ENCODE measurements at places on chromosomes 6 and 20.

DNA sequence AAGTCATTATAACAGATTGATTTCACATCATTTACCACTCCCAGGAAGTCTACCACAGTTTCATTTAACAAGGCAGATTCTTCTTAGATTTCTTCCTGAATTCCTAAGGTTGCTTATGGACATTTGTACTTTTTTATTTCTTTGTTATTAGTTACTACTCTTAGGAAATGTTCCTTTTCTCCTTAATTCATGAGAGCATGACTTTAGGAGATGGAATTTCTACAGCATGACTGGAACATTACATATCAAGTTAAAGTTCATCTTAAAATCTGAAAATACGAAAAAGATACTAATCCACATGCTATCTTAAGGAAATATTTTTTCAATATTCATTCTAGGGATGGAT is 22.3 kb downstream of the CNKSR3 start:
- DNase-seq: no peak

- no peak for DNase-seq
Observed at GRCh38 chr6:152969688-152970418, 13.0 kb downstream of the FBXO5 start.

GRCh38 chr6:101386982-101387381 is 6.5 kb upstream of the GRIK2 start:
- DNase-seq: no peak

DNA sequence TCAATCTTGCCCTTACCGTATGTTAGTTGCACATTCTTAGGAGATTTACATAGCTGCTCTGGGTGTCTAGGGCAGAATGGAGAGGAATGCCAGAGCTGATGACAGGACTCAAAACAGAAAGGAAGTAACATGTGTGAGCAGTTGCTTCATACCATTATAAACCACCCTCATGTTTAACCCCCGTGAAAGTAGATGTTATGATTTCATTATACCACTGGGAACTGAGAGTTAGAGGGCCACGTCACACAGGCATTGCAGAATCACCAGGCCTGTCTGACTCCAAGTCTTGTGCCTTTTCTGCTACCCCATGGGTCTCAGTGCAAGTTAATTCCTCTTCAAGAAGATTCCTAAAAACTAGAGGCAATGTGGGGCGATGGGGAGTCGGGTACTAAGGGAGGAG is 23.5 kb upstream of the SIM1 start:
- DNase-seq: no peak

DNA sequence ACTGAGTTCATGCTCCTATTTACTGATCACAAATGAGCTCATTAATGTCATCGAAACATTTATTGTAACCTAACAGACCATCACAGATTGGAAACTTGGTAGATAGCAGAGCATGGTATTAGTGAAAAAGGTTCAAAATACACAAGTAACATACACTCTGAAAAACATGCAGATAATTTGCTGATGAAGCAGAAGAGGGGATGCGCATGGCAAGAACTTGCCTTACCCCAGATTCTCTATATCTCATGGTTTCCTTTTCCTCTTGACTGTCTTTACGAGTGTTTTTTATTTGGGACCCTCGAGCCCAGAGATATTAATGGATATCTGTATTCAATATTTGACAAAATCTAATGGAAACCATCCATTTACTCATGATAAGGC is 37.6 kb downstream of the QRSL1 start:
- DNase-seq: no peak

DNA sequence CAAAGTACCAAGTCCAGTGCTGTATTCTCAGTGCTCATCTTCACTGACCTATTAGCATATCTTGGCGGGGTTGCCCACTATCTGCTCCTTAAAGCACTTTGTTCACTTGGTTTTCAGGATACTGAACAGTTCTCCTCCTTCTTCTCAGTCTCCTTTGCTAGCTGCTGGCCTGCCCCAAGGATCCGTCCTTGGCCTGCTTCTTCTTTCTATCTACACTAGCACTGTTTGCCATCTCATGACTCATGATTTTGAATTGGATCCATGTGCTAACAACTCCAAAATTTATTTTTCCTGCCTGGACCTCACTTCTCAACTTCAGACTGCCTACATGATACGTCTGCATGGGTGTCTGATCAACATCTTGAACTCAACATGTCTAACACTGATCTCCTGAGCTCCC is 15.5 kb downstream of the TPD52L1 start:
- no peak for DNase-seq

DNA sequence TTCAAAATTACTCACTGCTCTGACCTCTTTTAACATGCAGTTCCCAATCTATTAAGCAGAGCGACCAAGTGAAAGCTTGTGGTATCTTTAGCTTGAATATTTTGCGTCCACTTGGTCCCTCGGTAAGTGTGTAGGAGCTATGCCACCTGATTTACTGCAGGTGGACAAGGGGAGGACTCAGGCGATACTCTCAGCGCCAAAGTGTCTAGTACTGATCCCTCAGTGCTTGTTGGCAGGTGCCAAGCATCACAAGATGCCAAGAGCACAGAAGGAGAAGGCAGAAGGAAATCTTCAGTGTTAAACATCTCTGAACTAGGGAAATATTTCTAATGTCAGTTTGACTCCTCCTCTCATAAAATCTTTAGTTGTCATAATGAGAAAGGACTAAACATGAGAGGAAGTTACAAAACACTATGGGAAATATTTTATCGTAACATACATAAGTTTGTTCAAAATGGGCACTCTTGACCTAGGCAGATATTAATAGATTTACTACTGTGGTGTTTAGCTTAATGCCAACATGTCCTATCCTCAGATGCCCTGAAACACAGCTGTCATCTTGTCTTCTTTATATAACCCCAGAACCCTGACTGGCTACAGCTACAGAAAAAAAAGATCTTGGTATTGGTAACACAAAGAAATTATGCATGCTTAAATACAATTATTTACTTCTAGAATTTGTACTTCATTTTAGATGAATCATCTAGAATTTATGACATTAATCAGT is 19.5 kb downstream of the NHLRC1 start:
- DNase-seq: no peak

DNA sequence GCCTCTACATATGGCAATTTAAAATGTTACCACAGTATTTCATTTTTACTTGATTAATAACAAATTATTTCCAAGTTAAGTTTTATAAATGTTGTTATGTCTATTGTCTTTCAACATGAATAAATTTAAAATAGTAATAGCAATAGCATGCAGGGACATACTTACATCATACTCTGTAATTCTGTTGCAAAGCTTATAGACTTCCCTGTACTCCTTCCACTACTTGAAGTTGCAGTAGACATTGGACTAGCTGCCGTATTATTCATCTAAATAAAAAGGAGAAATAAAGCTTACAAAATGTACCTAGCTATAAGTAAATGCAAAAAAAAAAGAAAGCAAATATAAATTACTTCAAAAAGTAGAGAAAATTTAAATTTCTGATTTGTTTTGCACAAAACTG is 12.7 kb downstream of the SUPT3H start:
- no peak for DNase-seq

DNA sequence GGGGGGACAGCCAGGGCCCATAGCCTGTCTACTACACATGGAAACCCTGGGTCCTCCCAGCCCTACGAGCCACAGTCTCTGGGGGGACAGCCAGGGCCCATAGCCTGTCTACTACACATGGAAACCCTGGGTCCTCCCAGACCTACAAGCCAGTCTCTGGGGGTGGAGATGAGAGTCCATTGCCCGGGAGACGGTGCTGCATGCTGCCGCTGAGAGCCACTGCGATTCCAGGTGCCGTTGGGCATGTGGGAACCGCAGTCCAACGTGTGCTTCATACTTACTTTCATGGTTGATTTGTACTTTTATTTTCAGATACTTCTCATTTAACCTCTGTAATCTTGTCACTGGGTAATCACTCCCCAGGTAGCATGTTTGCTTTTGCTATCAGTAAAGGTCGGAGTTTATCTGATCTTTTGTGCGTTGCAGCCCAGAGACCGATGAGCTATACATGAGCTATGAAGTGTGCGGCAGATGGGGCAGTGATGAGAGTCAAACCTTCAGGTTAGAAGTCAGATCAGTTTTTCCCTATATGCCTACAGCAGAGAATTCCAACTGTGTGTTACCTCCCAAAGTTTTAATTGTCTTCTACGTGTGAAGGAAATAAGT is 58.2 kb downstream of the SMOC2 start:
- no peak for DNase-seq

DNA sequence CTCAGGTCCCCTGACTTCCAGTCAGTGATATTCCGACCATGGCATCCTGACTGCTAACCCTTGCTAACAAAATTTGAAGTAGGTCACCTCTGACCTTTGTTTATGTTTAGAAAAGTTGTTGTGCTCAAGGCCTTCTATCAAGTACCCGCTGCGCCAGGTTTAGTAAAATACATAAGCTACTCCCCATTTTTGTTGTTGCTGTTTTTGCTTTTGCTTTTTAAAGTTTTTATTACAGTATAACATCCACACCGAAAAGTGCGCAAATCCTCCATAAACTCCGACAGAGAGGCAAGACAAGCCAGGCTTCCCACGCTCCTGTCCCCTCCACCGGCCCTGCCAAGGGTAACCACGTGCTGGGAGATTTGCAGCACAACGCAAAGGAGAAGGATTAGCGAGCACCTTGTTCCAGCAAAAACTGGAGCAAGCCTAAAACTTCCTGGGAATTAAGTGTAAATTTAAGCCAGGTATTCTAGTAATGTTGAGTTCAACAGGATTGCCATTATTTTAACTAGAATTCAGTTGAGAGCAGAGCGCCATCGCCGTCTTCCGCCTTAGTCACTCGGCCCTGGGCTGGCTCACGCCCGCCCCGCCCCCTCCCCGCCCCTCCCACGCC is 17.8 kb upstream of the HMGN4 start:
- DNase-seq: no peak

DNA sequence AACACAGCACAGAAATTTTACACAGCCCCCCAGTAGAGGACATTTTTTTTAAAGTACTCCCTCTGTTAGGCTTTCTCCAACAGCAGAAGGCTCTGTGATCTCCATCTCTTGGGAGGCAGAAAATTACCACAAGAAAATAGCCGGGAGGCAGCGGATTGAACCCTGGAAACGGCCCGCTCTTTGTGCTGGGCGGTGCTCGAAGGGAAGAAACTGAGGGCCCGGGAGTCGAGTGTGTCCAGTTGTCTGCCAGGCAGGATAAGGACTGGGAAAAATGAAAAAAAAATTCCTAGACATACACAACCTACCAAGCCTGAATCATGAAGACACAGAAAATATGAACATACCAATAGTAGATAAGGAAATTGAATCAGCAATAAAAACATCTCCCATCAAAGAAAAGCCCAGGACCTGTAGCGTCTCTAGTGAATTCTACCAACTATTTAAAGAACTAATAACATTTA is 31.5 kb downstream of the POM121L2 start:
- no peak for DNase-seq

DNA sequence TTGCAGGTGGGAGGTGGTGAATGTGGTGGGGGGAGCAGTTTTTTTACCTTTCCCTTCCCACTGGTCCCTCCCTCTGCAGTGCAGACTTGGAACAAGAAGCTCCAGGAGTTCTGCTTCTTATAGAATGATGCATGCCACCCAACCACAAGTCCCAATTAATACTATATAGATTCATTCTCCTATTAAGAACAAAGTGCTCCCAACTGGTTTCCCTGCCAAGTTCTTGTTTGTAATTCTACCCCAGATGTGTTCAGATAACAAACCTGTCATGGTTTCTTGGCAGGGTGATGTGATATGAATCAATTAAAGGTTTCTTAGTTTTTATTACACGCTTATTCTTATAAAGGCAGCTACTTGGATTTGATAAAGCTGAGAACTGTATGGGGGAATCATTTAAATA is 23.9 kb downstream of the HDDC2 start:
- DNase-seq: no peak

DNA sequence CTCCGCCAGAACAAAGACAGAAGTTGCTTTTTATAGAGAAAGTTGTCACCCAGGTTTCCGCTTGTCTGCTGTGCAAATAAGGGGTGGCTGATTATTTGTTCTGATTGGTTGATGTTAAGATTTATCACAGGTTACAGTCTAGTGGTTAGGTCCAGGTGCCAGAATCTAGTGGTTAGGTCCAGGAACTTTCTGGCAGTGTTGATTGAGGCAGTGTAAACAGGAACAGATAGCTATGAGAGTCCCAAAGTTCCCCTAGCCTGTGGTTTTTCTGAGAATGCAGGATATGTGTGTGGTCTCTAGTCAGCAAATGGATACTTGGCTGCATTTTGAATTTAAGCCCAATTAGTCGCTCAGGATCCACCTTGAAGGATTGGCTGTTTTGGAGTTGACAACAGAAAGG is 148.0 kb downstream of the TMEM200A start:
- no peak for DNase-seq

- DNase-seq: no peak
Observed at GRCh38 chr6:36118550-36119107, 11.7 kb upstream of the MAPK13 start.

Measured in HuH-7.5 (cell line).